ENCODE measurements at places on chromosomes 6 and 20.

- DNase-seq = no peak
These were observed 261.2 kb upstream of the MARCKS start for GRCh38 chr6:113595911-113596376.

- no peak for DNase-seq
These were observed 41.1 kb downstream of the GMDS start for GRCh38 chr6:2204272-2204671.

DNA sequence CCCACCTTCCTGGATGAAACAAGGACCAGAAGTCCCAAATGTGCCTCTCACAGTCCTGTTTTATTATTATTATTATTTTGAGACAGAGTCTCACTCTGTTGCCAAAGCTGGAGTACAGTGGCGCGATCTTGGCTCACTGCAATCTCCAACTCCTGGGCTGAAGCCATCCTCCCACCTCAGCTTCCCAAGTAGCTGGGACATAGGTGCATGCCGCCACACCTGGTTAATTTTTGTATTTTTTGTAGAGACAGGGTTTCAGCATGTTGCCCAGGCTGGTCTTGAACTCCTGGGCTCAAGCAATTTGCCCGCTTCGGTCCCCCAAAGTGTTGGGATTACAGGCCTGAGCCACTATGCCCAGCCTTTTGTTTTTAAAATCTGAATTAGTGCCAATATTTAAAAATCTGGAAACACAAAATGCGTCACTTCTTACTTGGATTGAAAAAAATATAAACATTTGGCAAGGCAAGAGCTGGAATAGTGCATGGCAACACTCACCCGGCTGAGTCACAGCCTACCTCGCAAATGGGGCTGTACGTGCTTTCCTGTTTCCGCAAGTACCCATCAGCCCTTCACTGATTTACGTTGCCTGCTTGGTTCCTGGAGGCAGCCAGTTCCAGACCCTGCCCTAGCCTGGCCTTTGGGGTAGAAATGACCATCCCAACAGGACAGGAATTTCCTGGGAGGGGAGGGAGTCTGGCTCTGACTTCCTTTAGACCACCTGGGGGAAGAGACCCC lies 6.3 kb downstream of the SDCBP2 start:
- no peak for DNase-seq

DNA sequence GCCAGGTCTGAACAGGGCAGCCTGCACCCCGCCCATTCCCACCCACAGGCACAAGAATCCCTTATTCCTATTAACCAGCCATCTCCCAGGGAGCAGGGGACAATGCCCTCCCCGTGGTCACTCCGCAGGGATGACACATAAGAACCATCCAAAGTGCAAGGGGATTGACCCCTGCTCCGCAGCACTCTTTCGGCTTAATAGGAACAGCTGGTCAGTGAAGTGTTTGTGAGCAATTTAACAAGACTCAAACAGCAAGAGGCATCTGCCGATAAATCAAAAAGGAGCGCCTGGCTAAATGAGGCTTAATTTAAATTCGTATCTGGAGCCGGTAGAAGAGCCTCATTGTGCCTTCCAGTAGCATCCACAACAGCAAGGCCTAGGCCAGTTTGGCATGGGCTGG lies 389.4 kb downstream of the RNGTT start:
- DNase-seq = no peak

DNA sequence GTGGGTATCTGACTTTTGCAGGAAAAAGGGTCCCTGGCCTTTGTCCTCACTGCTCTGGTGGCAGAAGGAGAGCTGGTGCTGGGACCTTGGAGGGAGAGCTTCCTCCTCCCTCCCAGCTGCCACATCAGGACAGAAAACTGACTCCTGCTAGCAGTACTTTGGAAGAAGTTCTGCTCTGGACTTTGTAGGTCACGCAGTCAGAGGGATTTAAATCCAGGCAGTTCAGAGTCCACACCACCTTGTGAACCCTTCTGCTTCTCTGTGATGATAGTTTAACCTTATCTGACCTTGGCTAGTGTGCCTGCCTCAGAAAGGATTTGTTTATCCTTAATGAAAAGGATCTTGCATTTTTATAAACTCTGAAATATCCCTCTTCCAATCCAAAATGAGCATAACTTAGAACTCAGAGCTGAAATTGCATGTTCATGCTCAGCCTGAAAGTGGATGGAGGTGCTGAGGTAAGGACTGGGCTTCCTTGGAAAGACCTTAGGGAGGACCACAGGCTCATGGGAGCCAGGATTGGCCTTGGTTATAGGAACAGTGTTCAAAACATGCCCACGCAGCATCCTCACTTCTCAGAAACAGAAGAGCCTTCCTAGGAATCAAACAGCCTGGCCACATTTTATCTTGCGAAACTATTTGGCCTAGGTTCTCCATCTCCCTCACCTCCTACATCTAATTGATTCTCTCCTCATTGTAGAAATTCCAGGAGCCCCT lies 123.9 kb upstream of the SASH1 start:
- no peak for DNase-seq

GRCh38 chr20:39878320-39878719 lies 810.7 kb downstream of the MAFB start:
- no peak for DNase-seq

DNA sequence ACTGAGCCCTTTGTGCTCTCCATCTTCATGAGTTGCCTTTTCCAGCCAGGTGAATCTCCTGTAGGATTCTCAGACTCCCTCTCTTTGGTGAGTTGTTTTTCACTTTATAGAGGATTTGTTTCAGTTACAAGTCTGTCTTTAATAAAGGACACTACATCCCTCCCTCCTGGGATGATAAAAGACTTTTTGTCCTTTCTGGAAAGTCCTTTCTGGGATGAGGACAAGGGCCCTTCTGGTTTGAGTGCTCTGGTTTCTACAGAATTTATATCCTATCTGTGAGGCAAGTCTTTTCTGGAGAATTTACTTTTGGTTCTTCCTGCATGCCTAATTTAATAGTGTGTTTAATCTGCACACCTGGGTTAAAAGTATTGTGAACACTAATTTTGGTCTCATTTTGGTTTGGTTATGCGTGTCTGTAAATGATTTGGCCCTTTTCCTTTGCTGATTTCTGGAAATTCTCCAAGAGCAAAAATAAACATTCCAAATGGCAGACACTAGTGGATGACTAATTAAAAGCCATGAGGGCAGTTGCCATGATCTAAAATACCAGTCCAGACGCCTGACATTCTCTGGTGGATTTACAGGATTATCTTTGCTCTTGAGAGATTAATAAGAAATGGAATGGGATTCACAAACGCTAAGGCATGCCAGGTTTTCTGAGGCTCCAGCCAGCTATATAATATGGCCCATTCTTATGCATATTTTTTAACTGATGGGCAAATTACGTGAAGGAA lies 44.8 kb downstream of the TCP11 start:
- DNase-seq = no peak

DNA sequence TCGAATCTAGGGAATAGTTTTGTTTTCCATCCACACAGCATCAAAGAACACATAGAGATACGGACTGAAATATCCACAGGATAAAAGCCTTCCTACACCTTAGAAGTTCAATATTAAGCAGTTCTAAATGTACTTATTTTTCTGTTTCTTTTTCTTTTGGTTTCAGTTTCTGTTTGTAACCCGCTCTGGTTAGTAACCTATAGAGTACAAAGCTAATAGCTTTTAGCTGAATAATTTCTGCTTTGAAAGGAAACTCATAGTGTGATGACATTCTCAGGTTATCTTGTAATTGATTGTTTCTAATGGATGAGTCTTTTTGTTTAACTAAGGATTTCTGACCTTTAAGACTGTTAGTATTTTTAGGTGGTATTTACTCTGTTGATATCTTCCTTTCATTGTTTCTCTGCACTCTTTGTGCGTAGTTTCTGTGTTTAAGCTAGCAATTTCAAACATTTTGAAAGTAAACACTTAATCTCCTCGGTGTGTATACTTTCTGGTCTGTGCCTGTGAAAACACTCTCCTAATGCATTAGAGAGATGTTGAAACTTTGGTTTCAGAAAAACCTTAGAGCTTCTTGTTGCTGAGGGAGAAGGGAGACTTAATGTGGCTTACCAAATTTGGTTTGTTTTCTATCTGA lies 385.5 kb downstream of the HDGFL1 start:
- peak; percentile 55 for DNase-seq

GRCh38 chr6:170265655-170266054 lies 25.2 kb downstream of the DLL1 start:
- DNase-seq = no peak

GRCh38 chr6:20722455-20722854 lies 188.2 kb downstream of the CDKAL1 start:
- no peak for DNase-seq

DNA sequence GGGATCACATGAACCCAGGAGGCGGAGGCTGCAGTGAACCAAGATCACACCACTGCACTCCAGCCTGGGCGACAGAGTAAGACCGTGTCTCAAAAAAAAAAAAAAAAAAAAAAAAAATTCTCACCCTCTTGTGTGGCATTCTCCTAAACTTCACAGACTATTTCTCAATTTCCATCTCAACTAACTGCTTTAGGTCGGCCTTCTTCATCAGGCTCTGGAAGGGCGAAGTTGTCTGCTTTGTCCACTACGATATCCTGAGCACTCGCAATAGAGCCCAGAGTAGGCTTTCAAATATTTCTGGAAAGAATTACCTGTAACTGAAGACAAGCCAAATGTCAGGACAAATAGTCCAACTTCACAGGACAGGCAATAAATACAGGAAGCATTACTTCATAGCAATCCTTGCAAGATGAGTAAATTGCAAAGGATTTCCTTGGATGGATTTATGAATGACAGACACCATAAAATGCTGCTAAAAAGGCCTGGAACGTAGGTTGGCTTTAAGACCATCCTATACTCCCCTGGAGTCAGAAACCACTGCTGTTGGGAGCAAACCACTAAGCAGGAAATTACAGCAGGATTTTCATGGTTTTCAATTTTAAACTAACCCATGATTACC lies 116.3 kb upstream of the SLC2A12 start:
- DNase-seq = no peak

GRCh38 chr6:131660195-131660594 lies 23.1 kb downstream of the ENPP3 start:
- no peak for DNase-seq

DNA sequence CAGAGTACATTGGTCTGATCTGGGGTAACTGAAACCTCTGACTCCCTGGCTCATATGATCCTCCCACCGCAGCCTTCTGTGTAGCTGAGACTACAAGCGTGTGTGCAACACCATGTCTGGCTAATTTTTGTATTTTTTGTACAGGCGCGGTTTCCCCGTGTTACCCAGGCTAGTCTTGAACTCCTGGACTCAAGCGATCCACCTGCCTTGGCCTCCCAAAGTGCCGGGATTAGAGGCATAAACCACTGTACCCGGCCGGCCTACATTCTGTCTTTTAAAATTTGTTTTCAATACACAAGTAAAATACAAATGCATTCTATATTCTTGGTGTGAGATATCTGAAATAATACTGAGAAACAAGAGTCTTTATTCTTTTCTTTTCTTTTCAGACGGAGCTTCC lies 1.7 kb upstream of the CBFA2T2 start:
- no peak for DNase-seq

DNA sequence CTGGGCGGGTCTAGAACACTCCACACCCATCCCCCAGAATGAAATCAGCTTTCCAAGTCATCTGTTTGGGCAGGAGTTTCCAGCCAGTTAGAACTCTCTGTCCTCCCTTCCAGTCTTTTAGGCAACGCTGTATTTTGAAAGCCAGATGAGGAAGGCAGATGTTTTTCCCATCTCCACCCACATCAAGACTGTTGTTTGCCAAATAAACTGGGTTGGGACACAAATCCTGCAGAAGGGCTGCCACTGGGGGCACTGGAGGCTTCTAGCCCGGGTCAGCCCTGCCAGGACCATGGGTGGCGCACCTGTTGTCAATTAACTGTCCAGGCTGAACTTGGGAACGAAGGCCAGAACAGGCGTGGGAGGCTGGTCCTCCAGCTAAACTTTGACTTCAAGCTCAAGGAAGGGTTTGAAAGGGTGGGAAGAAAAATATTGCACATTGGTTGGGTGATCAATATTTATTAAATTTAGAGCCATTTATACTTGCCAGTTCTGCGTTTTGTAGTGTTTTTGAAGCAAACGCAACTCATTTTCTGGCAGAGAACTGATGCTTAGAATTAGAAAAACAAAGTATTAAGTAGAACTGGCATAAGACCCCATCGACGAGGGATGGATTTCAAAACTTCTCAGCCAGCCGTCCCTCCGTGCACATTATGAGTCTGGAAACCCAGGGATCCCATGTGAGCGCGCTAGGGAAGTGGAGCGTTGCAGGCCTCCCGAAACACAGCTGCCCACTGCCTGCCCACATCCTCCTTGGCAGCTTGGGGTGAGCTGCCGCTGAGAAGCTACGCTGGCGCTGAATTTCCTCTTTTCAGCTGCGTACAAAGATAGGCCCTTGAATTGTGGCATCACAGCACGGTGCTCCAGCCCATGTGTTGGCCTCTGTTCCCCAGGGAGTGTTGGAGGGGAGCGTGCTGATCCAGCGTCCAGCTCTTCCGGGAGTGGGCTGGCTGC lies 297.4 kb downstream of the QKI start:
- DNase-seq = peak; percentile 66

GRCh38 chr6:81158956-81159355 lies 593.5 kb downstream of the TENT5A start:
- no peak for DNase-seq

DNA sequence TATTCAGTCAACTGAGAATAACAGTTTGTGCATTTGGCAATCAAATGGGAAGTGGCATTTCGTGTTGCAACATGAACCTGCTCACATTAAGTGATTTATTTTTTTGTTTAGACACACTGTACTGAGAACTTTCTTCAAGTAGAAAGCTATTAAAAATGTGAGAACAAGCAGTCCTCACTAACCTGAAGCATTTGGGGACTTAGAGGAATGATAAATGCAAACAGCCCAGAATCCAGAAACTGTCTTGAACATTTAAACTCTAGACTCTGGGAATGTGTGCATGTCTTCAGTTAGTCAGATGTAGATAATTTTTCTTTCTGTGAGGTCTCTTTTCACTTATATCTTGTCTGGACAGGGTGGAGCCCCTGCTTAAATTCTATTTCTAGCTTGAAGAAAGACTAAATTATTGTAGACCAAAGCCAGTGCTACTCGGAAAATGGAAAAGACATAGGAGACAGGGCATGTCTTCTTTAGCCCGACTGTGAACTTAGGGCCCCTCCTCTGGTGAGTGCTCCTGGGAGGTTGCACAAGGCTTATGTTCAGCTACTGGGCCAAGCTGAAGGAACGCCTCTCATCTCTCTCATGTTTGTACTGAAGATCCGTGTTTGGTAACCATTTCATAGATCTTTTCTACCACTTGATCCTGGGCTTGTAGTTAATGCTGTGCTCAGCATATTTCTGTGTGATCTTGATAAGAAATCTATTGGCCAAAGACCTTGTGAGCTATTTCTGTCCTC lies 70.1 kb downstream of the SLX4IP start:
- DNase-seq = no peak

- no peak for DNase-seq
These were observed 467.1 kb downstream of the HDGFL1 start for GRCh38 chr6:23036406-23036983.

DNA sequence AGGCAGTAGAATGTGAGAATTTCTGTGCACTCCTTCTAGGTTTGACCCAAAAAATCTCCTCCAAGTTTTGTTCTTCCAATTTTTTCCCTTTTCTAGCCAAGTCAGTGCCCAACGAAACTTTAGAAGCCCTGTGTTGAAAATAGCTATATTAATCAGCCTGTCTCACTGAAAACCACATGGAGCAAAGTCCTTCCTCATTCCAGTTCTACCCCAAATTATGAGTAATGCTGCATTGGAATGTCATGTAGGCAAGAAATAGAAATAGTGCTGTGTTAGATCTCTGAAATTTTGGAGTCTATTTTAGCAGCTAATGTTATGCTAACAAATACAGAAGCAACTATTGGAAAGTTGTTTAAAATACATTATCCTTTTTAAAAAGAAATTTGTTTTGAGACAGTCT lies 725.5 kb downstream of the TBC1D32 start:
- no peak for DNase-seq

- no peak for DNase-seq
These were observed 19.1 kb upstream of the LOC128125822 start for GRCh38 chr6:63553208-63553607.
